ENCODE measurements at places on chromosomes 3 and 15.

- DNase-seq = peak; percentile 72
Observed at GRCh38 chr3:142724682-142725356, 985 bp downstream of the TRPC1 start.

GRCh38 chr3:51955893-51956770, 951 bp downstream of the GPR62 start:
- DNase-seq = peak; percentile 71

DNA sequence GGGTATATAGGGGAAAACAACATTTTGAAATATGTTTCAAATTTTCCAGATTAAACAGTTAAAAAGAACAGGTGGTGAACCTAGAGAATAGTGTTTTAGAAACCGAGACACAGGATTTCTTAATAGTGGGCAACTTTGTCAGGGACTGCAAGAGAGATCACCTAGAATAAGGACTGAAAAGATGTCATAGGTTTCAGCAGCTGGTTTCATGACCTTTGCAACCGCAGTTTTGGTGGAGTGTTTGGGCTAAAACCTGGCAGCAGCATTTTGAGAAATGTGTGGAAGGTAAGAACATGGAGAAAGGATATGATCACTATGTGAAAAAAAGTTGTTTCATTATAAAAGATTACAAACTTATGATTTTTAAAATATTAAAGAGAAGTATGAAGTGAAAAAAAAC, 34.9 kb downstream of the PRKCI start:
- DNase-seq = no peak

DNA sequence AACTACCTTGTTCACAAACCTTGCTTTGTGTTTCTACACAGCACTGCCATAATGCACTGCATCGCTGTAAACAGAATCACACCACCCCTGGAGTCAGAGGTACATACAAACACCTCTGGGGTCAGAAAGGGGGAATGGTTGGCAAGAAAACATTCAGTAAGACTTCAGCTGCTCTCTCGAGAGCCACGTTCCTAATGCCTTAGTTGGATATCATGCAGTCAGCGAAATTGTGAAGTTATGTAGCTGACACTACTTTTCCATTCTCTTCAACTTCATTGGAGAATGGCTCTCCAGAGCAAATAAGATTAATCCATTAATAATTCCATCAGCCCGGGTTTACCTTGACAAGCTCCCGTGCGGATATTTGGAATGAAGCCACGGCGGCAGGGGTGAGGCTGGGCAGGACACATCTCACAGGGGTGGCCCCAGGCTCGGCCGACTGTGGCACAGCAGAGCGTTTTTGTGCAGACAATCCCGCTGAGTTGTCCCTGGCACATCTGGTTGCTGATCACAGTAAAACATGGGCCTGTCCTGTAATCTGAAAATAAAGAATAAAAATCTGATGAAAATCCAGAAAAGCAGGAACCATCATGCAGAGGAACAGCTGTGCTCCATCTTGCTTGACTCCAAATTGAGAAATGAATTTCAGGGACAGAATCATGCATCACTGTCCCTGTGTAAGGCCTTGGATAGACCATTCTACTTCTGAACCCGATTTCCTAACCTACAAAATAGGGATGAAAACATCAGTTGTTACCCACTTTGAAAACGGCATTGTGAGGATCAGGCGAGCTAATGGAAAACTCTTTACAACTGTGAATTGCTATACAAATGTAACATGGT, 108.0 kb downstream of the FBN1 start:
- no peak for DNase-seq

GRCh38 chr3:52614689-52615088, 71.0 kb downstream of the PBRM1 start:
- DNase-seq = no peak

DNA sequence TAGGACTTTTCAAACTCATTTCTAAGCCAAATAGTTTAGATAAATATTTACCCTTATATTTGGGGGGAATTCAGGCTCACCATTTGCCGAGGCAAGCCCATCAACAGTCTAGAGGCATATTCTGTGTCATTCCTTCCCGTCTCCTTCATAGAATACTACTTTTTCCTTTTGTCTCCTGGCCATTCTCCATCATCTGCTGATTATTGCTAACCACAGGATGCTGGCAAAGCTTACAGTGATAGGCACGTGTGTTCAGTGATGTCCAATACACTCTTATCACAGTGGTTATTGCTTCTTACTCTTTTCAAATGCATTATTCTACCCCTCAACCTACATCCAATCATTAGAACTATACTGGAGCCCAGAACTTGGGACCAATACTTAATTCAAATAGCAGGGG, 130.6 kb upstream of the ZBED2 start:
- DNase-seq = no peak

DNA sequence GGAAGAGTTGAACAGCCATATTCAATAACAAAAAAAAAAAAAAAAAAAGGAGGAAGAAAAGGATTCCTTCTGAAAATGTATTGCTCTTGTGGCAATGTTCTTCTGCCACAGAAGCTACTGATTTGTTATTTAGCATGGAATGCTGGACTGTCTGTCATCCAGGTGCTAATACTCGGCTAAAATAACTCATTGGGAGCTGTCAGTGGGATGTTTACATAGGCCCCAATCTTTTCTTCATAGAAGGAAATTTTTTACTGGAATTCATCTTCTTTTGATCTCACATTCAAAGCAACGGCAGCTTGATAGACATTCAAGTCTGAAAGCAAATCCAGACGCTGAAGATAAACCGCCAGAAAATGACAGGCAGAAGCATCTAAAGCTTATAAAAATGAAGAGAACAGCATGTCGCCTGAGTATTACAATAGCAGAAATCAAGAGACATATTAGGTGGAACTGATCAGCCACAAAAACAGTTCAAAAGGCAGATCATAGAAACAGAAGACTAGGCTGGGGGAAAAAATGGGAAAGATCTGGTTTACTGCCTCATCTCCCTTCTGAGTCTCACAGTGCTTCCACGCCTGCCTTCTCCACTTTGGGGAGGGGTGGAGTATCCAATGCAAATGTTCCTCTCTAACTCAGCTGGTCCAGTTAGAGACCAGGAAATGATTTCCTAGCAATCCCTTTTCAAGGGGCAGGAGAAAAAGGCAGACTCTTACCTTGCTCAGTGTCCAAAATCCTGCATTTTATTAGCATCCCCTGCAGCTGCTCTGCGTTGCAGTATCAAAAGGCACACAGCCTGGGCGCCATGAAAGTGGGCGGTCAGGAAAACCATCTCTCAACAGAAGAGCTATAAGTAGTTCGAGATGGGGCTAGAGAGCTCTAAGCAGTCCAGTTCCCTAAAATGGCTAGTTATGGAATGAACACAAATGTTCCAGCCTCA, 451.9 kb downstream of the FOXP1 start:
- no peak for DNase-seq

- peak; percentile 84 for DNase-seq
Observed at GRCh38 chr15:82530606-82531379, 9.5 kb downstream of the RPS17 start.

DNA sequence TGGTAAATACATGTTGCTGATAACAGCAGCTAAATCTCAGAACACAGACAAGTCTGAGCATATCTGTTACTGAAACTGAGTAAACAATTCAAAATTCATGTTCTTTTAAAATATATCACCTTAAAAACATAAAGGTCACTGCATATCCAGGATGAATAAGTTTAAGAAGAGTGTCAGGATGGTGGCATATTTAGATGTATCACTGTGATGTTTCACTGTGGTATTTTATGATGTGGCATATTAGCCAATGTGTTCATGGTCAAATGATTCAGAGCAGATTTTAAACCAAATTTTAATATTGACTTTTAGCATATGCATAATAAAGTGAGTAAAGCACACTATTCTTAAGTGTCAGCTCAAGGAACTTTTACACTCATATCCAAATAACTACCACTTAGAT, 346.4 kb upstream of the DPPA4 start:
- no peak for DNase-seq

DNA sequence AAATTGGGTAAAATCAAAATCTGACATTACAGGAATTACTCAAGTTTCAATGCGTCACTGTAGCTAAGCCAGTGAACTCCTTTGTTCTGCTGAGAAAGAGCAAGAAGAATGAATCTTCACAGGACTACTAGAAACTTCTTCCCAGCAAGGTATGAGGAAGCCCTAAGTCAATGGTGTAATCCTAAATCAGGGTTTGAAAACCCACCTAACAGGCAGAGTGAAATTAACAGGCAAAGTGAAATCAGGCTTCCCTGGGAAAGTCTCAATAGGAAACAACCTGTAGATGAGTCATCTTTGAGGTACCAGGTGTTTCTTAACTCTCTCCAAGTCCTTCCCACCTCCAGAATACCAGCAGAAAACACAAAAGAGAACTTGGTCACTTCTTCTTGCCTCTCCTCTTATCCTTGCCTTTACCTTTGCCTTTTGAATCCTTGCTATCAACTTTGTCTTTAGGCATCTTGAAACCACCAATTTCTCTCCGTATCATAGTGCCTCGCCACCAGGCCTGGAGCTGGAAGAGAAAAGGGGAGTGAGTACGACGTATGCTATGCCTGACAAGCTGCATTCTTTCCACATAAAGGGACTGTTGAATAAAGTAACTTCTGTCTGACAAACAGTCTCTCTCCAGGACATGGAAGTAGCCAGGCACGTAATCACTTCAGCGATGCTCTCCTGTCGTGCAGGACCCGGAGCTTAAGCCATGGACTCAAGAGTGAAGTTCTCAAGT, 60.6 kb upstream of the RPL35A start:
- DNase-seq = no peak

- DNase-seq = no peak
Observed at GRCh38 chr15:60589253-60589652, 110.3 kb upstream of the ICE2 start.

DNA sequence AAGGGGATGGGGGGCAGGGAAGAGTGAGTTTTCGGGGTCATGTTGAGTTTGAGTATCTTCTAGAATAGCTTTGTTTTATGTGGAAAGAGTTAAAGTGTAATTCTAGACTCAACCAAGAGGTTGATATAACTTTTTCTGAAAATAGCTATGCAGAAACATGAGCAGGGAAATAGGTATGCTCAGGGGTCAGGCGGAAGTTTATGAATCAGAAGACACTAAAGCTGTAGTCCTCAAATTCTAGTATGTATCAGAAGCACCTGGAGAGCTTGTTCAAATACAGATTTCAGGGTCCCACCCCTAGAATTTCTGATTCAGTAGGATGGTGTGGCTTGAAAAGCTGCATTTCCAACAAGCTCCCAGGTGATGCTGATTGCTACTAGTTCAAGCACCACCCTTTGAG, 37.6 kb upstream of the UBE2E2 start:
- DNase-seq = no peak

GRCh38 chr3:31917303-31918005, 63.6 kb downstream of the OSBPL10 start:
- DNase-seq = no peak

GRCh38 chr3:31193871-31194270, 299.4 kb upstream of the GADL1 start:
- no peak for DNase-seq

- no peak for DNase-seq
Observed at GRCh38 chr3:2244137-2244536, 145.5 kb downstream of the CNTN4 start.

DNA sequence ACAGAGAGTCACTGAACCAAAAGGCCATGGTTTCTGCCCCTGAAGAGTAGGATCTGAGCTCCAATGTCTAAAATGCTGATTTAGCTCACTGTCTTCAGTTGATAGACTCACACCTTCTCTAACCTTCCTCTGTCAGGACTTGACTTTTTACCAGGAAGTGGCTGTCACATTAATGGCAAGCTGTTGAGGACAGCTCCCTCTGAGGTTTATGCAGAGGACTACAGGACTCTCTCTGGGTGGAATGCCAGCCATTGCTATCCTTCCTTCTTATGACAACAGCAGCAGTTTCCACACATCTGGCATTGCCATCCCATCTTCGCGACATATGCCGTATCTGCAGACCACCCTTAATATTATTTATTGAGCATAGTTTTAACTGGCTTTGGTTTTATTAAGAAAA, 103.8 kb upstream of the PRICKLE2 start:
- no peak for DNase-seq

- DNase-seq = no peak
Observed at GRCh38 chr15:38464675-38465074, 10.7 kb downstream of the FAM98B start.

GRCh38 chr3:32502946-32503286, 264 bp upstream of the CMTM6 start:
- no peak for DNase-seq

- DNase-seq = no peak
Observed at GRCh38 chr3:45198264-45199260, 27.5 kb downstream of the TMEM158 start.

- DNase-seq = no peak
Observed at GRCh38 chr15:63396152-63396928, 14.7 kb upstream of the CA12 start.

GRCh38 chr3:182424006-182424405, 369.3 kb upstream of the ATP11B start:
- DNase-seq = no peak

- no peak for DNase-seq
Observed at GRCh38 chr3:45640724-45641361, 46.3 kb downstream of the LIMD1 start.

- DNase-seq = no peak
Observed at GRCh38 chr15:48373821-48374451, 42.7 kb downstream of the DUT start.

DNA sequence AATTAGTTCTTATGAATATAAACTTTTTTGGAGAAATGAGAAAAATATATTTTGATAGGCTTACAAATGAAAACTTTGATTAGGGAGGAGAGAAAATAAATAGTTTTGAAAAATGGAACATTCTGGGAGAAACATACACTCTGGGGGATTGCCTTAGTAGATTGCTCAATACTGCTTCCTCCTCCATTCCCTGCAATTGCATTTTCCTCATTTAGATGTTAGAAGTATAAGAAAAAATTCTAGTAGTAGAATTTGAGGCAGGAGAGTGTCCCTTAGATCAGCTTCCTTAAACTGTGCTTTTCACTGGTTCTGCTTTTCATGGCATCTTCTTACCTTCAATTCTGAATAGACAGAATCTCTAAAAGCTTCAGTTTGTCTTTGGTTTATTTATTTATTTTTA, 46.2 kb upstream of the CTDSPL2 start:
- DNase-seq = no peak

DNA sequence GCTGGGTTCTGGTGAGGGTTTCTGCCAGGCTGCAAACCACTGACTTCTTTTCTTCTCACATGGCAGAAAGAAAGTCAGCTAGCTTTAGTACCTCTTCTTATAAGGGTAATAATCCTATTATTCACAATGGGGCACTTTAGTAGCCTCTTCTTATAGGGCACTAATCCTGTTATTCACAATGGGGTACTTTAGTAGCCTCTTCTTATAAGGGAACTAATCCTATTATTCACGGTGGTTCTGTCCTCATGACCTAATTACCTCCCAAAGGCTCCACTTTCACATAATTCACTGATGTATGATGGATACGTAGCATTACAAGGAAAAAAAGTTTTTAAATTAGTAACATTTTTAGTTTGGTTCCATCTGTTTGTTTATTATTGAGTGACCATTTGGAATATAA, 671.3 kb downstream of the NSUN3 start:
- DNase-seq = no peak

- DNase-seq = no peak
Observed at GRCh38 chr3:144407335-144407734, 435.7 kb downstream of the DIPK2A start.

DNA sequence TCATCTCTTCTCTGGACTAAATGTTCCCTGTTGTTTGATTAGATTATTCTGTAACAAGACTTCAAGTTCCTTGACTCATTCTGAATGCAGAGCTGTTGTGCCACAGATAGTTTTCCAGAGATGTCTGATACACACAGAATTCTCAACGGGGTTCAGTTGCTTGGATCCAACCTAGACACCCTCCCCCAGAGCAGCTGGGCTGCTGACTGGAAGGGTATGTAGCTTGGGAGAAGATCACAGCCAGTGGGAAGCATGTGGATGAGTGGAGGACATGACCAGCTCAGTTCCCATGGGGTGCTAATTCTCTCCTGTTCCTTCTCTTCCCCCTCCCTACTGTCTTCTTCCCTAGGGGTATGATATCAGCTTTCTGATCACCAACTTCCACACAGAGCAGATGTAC, 6.6 kb upstream of the TTLL3 start:
- DNase-seq = no peak
